NCI-H82 (cell line): ENCODE measurements at places on chromosomes 13 and 19.

- no peak for DNase-seq
Observed at GRCh38 chr13:108315273-108315672, 45.8 kb downstream of the TNFSF13B start.

GRCh38 chr19:647566-648284 is 8.0 kb downstream of the FGF22 start:
- DNase-seq, result no peak

GRCh38 chr13:72805676-72806346 is 23.9 kb downstream of the PIBF1 start:
- DNase-seq, result no peak

DNA sequence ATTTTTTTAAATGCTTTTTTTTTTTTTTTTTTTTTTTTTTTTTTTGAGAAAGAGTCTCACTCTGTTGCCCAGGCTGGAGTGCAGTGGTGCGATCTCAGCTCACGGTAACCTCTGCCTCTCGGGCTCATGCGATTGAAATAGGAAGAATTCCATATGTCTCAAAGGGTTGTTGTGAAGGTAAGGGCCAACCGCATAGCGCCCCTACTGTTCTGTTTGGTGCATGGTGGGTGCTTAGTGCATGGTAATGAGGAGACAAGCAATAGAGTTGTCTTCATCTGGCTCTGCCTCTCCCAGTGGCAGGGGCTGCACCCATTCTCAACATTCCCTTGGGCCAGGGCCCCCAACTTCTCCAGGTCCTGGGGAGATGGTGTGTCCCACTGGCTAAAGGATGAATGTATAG is 68.7 kb downstream of the RASL11A start:
- DNase-seq, result peak; percentile 91

GRCh38 chr13:20891034-20891433 is 11.5 kb downstream of the XPO4 start:
- DNase-seq, result no peak

GRCh38 chr19:55621205-55621672 is 3.1 kb downstream of the ZNF784 start:
- DNase-seq, result no peak

- no peak for DNase-seq
Observed at GRCh38 chr13:103004661-103005345, 61.4 kb downstream of the SLC10A2 start.

GRCh38 chr13:51162701-51163100 is 51.6 kb upstream of the C13orf42 start:
- DNase-seq, result no peak

GRCh38 chr13:60134376-60134775 is 29.4 kb downstream of the DIAPH3 start:
- no peak for DNase-seq

DNA sequence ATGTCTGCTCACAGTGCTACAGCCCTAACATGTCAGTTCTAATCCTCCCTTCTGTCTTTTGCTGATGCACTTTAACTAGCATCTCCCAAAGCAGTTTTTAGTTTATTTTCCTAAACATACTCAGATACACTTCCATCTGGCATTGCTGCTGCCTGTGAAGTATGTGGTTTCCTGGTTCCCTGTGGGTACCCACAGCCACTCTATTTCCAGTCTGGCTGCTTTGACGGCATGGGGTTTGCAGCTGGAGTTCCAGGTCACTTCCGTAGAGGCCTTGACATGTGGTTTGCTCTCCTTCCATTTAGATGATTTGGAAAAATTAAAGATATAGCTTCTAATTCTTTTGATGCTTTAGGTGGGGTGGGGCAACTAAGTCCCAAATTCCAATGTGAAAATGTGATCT is 375.5 kb downstream of the PCDH20 start:
- DNase-seq, result no peak

- DNase-seq, result no peak
Observed at GRCh38 chr13:41706152-41706551, 248.8 kb downstream of the RGCC start.

- DNase-seq, result no peak
Observed at GRCh38 chr19:57210381-57210780, 19.1 kb downstream of the ZNF264 start.

DNA sequence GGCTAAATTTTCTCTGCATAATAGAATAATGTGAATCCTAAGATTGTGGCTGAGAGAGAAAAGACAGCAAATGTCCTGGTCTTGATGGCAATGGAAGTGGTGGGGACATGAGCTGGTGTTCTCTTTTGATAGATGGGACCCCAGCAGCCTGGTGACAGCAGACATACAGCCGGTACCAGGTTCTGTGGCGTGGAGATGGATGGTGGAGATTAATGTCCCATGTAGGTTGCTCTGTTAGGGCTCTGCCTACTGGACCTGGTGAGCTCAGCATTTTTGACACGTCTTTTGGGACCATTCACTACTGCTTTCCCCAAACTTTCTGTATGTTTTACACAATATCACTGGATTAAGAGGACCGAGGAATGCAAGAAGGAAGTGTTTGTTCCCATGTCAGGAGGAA is 8.2 kb upstream of the SIGLEC14 start:
- DNase-seq, result no peak

DNA sequence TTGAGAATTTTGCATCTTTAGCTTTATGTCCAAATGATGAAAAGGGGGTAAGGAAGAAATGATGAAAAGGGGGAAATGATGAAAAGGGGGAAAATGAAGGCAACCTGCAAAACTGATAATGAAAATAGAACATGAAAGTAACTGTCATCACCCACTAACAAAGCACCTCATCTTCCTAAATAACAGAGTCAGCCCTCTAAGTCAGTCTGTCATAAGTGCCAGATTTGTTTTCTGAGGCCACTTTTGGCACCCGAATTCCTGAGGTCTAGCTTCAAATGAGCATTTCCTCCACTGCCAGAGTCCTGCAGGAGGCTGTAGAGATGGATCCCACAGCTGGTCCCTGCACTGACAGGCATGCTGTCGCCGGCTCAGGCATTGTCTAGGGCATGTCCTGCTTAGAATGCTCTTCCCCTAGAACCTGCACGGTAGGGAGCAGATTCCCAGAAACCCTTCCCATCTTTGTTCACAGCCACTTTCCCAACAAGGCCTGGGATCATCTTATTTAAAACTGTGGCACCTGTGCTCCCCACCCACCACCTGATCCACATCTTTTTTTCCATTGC is 25.3 kb downstream of the RAP2A start:
- no peak for DNase-seq

DNA sequence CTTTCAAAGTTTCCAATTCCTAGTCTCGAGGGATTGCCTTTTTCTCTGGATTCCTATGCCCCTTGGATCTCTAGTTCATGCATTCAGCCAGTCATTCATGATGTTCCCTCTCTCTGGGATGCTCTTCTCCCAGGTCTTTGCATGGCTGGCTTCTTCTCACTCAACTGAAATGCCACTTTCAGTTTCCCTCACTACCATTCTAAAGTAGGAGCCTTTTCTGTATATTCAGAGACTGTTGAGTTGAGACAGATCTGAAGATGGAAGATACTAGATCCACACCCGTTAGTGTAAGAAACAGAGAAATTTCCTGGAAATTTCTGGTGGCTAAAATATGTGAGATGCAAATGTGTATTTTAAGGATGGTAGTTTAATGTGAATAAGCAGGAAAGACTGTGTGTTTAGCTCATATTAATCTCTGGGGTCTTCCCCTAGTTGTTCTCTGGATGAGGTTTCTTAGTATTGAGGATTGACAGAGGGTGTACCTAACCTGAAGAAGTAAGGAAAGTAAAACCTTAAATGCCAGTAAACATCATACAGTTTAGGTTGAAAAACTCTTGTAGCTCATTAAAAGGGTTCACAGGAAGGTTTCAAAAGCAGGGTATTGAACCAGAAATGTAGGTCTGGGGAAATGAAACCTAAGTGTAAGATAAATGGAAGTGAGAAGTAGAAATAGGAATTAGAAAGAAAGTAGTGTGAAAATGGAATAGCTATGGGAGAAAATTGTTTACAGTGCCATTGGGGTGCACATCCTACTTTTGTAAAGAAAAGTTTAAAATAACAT is 331.3 kb downstream of the NDFIP2 start:
- no peak for DNase-seq

DNA sequence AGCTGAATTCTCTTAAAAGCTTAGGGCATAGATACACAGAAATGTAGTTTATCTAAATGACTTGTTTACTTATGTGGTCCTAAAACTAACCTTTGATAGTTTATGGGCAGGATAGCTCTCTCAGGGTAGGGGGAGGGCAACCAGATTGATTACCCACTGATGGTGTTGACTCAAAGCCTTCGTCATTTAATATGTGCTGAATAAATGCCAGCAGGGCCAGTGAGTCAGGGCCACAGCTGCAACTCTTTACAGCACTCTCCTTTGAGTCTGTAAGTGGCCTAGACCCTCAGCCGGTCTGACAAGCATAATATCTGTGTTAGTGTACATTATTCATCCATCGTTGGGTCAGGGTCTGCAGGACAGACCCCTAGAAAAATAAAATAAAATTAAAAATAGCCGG is 128.5 kb downstream of the ZNF675 start:
- DNase-seq, result no peak

DNA sequence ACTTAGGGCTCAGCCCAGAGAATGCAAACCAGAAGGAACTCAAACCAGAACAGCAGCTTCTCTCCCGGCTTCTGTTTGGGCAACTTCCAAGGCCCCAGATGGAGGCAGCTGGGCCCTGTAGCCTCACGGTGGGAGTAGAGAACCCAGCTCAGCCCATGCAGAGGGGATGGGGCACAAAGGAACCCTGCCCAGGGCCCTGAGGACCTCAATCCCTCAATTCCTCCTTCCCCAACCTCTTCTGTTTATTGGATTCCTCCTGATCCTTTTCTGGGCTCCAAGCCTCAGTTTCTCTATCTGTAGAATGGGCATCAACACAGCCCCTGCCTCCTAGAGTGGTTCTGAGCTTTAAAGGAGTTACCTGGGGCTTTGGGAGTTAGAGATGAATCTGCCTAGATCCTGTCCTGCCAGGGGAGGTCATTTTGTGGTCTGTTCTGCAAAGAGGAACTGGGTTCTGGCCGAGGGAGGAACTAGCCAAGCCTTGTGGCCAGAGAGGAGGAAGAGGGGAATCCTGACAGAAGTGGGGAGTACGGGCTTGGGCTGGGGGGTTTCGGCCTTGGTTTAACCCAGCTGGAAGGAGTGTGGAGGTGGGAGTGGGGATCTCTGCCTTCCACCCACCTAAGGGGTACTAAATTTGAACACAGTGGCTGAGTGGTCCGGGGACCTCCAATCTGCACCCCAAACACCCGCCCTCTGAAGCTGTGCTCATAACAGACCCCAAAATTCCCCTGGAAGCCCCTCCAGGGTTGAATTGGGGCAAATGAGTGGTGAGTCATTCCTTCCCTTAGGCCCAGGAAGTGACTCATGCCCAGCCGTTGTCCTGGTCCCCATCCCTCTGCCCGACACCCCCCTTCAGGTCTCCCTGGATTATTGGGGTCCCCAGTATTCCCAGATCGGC is 2.7 kb downstream of the ADGRE5 start:
- DNase-seq, result no peak

GRCh38 chr19:10913716-10914340 is 14.6 kb downstream of the YIPF2 start:
- DNase-seq, result no peak

- no peak for DNase-seq
Observed at GRCh38 chr19:6020166-6020882, 42.4 kb upstream of the RANBP3 start.

GRCh38 chr13:69950160-69950559 is 157.5 kb upstream of the ATXN8OS start:
- DNase-seq, result no peak

GRCh38 chr13:28820099-28821051 is at the start of gene MTUS2:
Gene MTUS2 (plus strand): TSS chr13:28820339.
- peak; percentile 23 for DNase-seq

DNA sequence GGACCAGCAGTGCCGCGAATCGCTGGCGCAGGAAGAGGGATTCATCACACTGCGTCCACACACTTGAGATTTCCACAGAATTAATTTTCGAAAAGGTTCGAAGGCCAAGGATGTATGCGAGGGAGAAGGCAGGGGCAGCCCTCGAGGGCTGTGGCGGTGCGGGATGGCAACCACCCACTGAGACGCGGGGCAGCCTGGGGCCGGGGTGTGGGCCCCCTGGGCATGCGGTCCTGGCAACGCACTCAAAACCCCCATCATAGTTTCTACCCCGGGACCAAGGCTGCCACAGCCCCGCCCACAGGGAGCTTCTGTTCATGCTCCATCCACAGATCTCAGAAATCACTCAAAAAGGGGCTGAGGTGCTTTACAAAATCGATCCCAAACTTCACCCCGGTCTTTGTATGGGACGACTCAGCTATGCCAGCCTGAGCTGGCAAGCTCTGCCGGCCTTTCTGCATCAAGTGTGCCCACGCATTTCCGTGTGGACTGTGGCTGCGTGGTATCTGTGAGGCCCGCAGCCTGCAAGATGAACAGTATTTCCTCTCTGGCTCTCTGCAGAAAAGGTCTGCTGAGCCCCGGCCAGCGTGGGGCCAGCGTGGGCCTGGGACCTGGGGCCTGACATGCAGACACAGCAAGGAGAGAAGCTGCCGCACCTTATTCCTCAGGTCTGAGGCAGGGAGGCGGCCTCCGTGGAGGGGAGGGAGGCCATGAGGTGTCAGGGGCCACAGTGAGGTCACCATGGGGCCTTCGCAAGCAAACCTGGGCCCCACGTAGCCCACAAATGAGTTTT is 19.2 kb downstream of the ZNF787 start:
- no peak for DNase-seq

GRCh38 chr19:42284591-42285341 is 15.7 kb downstream of the CIC start:
- DNase-seq, result peak; percentile 55

DNA sequence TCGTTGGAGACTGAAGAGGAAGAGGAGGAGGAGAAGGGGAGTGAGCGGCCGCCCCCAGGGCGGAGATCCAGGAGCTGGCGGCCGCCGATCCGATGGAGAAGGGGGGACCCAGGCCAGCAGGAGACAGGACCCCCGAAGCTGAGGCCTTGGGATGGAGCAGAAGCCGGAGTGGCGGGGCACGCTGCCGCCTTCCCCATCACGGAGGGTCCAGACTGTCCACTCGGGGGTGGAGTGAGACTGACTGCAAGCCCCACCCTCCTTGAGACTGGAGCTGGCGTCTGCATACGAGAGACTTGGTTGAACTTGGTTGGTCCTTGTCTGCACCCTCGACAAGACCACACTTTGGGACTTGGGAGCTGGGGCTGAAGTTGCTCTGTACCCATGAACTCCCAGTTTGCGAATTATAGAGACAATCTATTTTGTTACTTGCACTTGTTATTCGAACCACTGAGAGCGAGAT is 1.8 kb downstream of the GADD45B start:
- no peak for DNase-seq

GRCh38 chr13:73230716-73231115 is 171.9 kb downstream of the KLF5 start:
- no peak for DNase-seq

DNA sequence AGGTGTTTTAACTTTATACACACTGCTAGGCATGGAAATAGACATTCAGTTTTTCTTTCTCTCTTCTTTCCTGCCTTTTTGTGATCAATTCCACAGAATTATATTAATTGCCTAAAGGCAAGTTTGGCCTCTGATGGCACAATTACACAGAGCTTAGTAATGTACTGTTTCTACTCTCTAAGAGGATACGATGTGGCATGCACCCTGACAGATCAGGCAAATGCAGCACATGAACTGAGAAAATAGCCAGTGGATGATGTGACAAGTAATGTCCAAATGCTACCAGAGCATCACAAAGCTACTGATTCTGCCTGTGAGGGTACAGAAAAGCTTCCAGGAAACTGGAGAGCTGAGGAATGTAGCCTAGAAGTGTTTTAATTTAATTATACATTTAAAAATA is 233.8 kb upstream of the PRR20A start:
- DNase-seq, result no peak
